Ovary (tissue), 10 donors: ENCODE measurements at places on chromosomes 1 and 21. TPM values are rescaled to one million over a fixed set of nuclear protein-coding genes. Genes with fewer than 3 reads are reported as not detected.

GRCh38 chr1:67980028-67980427 is 70.4 kb downstream of the DIRAS3 start:
- no peaks in the 10 kb centered on the region for H3K27me3 ChIP-seq
- no peak overlapping the region for H3K4me3 ChIP-seq
- H3K4me1 ChIP-seq, result no peaks in the 10 kb centered on the region
- no peak for DNase-seq
- H3K36me3 ChIP-seq, result no peaks in the 10 kb centered on the region

Gene CFHR5
- total RNA-seq, result not detected

DNA sequence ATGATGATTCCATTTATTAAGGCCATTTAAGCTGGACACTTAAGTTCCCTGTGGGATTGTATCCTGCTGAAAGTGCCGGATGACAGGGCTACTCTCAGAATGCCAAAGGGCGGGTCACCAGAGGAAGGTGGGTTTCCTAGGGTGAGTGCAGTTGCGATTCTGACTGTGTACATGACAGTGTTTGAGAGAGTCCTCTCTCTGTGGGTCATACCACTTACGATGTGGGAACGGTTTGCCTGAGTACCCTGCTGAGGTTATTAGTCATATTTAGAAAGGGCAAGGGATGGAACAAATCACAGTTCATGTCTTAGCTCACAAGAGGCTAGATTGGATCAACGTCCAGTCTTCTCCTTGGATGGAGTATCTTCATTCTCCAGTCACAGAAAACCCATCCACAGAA is 461.9 kb downstream of the CAMTA1 start:
- DNase-seq, result no peak
- H3K4me3 ChIP-seq, result no peak overlapping the region
- no peak overlapping the region for H3K27ac ChIP-seq
- H3K27me3 ChIP-seq, result no peaks in the 10 kb centered on the region
- H3K36me3 ChIP-seq, result no peaks in the 10 kb centered on the region
- no peaks in the 10 kb centered on the region for H3K4me1 ChIP-seq

DNA sequence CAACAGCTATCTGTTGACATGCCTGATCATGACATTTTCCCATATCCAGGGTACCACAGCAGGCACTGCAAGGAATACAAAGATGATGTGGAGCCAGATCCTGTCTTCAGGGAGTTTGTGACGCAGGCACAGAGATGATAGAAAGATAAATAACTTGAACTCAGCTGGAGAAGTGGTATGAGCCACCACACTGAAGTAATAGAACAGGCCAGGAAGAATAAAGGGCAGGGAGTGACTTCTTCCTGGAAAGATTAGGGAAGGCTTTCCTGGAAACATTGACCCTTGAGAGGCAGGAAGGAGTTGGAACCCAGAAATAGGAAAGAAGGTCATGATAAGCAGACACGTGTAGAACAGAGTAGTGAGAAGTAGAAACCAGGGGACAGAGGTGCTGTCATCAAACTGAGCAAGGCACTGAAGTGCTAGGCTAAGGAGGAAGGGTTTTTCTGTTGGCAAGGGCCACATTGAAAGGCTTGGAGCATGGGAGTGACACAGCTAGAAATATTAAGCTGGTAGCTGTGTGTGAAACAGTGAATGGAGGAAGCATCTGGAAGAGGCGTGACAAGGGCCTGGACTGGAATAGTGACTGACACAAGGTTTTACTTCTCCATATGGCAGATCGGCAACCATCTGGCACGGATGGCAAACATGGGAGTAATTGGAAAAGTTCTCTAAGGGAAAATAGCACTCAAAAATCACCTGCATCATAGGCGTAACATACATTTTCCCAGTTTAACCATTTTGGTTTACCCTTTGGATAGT is 68.4 kb downstream of the AK5 start:
- H3K4me3 ChIP-seq, result no peak overlapping the region
- H3K27me3 ChIP-seq, result no peaks in the 10 kb centered on the region
- no peaks in the 10 kb centered on the region for H3K36me3 ChIP-seq
- H3K27ac ChIP-seq, result no peak overlapping the region

Gene SIK1
- total RNA-seq, result 65.1 TPM

- H3K4me3 ChIP-seq, result no peak overlapping the region
- H3K36me3 ChIP-seq, result no peaks in the 10 kb centered on the region
- DNase-seq, result no peak
- H3K4me1 ChIP-seq, result no peaks in the 10 kb centered on the region
Observed at GRCh38 chr1:79496129-79496528, 489.6 kb upstream of the ADGRL4 start.

- H3K4me3 ChIP-seq, result no peak overlapping the region
- H3K36me3 ChIP-seq, result no peaks in the 10 kb centered on the region
- no peak overlapping the region for H3K27ac ChIP-seq
- H3K27me3 ChIP-seq, result no peaks in the 10 kb centered on the region
Observed at GRCh38 chr21:44375281-44375651, 21.8 kb downstream of the TRPM2 start.
